ENCODE measurements at places on chromosomes 12 and 14.
A peak's percentile ranks its signal among the peaks of the same experiment; 100 is the strongest.

DNA sequence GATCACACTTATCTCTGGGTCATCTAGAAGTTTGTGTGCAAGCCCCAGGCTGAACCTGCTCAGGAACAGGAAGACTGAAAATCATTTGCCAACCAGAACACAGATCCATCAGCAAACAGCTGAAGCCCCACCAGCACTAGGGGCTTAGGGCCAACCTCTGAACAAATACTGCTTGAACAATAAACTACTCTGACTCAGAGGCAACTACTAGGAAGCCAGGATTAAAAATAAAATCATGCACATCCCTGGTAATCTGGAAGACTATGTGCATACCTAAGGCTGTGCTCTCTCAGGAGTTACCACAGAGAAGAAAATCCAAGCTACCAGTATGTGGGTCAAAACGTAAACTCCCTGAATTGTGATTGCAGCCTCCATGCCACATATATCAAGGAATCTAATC lies 15.9 kb downstream of the GALNT8 start:
- DNase-seq, result no peak

DNA sequence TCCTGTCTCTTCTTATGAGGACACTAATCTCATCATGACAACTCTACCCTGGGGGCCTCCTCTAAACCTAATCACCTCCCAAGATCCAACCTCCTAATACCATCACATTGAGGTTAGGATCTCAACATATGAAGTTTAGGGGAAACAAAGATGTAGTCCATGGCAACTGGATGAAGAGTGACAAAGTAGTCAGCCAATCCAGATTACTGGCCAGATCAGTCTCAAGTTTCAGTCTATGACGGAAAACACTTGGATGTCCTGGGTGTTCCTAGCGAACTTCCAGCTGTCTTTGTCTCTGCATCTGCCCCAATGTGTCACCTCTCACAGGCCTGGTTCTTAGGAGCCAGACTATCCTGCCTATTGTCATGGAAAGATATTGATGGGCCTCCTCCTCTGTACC lies 630.8 kb downstream of the AACS start:
- no peak for DNase-seq

DNA sequence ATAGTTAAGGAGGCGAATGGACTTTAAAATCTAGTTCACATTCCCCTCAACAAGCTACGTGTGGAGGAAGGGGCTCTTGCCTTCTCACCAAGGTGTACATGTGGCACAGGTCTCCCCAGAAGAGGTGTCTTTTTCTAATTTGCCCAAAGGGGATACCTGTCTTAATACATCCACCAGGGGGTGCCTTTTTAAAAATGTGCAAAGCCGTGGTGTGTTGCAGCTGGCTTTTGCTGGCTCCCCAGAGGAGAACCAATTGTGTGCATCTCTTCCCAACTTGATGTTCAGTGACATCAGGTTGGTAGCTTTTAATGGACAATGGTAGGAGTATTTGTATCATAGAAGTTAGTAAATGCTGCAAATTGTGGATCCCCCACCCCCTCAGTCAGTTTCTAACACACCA lies 33.8 kb downstream of the CREBL2 start:
- DNase-seq, result peak; percentile 33

DNA sequence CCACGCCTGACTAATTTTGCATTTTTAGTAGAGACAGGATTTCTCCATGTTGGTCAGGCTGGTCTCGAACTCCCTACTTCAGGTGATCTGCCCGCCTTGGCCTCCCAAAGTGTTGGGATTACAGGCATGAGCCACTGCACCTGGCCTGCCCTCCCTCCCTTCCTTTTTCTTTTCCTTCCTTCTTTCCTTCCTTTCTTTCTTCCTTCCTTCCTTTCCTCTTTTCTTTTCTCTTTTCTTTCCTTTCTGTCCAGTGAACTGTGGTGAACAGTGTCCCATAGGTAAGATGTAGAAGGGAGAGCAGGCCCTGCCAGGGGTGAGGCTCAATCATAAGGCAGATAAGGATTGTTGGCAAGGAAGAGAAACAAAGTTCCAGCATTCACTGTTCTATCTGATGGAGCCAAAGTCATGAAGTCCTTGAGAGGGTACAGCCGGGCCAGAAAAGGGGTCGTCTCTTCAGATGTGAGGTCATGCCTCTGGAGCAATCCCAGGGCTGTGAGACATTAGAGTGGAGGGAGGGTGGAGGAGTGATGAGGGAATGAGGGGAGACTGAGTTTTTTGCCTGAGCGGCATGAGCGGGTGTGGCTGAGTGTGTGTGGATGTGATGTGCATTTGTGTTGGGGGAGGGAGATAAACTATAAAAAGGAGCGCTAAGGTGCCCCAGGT lies 4.2 kb upstream of the MLF2 start:
- DNase-seq, result no peak

GRCh38 chr12:20309504-20310148 lies 58.7 kb upstream of the PDE3A start:
- DNase-seq, result no peak

GRCh38 chr14:23935158-23935557 lies 18.4 kb upstream of the DHRS4 start:
- no peak for DNase-seq

DNA sequence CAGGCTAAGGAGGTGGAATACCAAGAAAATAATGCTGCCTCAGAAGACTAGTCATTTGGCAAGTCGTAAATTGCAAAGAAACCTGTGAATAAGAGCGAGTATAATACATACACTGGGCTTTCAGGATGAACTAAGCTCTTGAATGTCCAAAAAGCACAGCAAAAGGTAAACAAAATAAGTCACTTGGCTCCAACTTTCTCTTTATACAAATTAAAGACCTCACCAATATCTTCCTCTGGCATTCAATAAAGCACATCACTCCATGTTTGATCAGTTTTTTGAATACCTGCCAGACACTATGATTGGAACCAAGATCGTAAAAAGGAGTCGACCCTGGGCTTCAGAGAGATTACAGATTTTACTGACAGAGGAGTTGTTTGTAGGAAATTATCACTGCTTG lies 3.5 kb downstream of the DICER1 start:
- DNase-seq, result no peak

GRCh38 chr14:71290301-71290700 lies 383.0 kb downstream of the PCNX1 start:
- no peak for DNase-seq
